ENCODE measurements at places on chromosomes 2 and 18.

DNA sequence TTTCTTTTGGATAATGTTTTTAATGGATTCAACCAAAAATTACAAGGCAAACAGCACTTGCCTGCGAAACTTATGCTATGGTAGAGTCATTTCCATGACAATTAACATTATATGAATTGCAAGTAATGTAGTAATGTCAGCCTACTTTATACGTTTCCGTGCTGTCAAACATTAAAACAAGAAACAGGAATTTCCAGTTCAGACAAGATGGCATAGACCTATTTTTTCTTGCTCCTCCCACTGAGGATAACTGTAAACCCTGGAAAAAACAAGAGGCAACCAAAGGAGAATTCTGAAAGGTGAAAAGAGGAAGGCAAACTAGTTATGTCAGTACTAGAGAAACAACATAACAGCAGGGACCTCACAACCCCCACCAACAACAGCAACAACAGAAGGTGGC is 170.7 kb downstream of the DIS3L2 start:
- no peak for DNase-seq

GRCh38 chr2:219358170-219359075 is 25.9 kb upstream of the RESP18 start:
- DNase-seq: no peak

DNA sequence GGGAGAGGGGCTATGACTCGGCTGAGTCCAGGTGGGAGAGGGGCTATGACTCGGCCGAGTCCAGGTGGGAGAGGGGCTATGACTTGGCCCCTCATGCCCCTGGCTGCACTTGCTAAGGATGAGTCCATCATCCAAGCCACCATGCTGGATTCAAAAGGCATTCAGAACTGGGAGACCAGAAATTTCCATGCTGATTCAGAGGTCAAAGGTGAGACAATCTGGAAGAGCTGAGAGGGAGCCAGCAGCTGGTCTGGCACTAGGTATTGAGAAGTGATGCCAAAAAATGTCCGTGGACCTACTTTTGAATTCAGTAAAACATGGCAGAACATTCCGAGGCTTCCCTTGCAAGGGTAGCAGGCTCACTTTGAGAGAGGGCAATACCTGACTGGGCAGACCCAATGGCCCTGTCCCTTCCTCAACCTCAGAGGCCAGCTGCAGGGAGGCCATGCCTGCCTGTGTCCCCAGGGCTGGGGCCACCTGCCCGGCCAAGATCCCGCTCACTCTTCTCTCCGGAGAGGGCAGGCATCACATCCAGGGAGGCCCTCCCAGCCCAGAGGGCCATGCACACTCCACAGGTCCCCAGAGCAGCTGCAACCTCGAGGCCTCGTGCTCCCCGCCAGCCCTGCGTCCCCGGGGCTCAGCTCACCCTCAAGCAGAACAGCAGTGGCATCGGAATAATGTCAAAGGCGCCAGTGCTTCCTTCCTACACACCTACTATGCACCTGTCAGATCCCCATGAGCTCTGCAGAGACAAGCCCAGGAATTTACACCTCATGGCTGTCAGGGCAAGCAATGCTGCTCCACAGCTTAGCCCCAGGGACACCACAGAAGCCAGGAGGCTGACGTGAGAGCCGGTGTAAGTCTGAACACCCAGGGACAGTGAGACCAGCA is 80.2 kb upstream of the GPC1 start:
- DNase-seq: peak; percentile 12

- no peak for DNase-seq
Measured at GRCh38 chr2:234735829-234736228, 216.0 kb upstream of the SH3BP4 start.

DNA sequence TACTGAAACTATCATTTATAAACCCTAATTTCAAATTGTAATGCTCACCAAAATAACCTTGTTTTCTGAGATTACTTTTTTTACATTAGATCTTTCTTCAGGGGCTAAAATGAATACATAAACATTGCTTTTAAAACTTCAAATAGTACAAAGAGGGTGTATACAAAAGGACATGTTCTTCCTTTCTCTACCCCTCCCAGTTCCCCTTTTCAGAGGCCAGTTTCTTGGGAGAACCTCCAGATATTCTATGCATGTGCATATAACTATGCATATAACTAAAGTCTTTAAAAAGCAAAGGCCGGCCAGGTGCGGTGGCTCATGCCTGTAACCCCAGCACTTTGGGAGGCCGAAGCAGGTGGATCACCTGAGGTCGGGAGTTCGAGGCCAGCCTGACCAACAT is 10.6 kb upstream of the FAM117B start:
- no peak for DNase-seq

DNA sequence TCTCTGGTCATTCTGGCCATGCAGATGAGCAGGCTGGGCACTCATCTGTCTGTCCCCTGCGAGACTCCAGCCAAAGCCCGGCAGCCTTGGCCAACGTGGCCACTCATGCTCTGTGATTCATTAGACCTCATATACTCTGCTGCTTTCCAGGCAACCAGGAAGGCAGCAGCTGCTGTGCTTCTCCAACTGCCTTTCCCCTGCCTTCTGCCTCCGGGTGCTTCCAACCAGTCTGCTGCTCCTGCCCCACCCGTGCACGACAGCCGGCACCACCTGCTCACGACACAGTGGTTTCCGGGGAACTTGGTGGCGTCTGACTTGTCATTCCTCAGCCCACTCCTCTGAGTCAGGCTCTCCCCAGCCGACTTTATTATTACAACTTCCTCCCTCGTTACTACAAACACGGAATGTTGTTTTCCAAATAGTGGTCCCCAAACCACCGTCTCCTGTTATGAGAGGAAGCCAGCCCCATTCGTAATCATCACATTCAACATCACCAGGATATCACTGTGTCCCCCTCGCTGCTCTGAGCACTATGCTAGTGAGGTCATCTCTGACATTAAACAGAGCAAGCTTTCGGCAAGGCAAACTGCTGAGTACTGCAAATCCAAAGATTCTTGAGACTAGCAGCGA is 392.4 kb downstream of the ALK start:
- DNase-seq: peak; percentile 52

DNA sequence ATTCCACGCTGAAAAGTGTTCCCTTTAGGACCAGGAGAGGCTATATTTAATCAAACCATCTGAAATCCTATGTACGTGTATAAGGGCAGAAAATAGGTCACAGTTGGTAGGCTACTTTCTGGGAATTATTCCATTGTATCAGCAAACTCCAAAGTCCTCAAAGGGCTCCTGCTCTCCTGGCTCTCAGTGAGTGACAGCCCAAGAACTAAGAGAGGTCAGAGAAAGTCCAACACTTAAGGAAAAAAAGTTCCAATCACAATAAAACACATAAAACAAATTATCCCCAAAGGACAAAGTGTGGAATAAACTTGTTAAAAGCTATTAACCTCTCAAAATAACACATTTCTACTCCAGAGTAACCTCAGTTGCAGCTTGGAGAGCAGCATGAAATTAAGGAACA is 183.3 kb downstream of the SLC8A1 start:
- DNase-seq: no peak

GRCh38 chr18:54828986-54829385 is 709 bp downstream of the RAB27B start:
- DNase-seq: no peak

- DNase-seq: no peak
Measured at GRCh38 chr2:1787755-1788477, 43.6 kb upstream of the PXDN start.

- no peak for DNase-seq
Measured at GRCh38 chr18:55213586-55213985, 254.3 kb upstream of the CCDC68 start.

DNA sequence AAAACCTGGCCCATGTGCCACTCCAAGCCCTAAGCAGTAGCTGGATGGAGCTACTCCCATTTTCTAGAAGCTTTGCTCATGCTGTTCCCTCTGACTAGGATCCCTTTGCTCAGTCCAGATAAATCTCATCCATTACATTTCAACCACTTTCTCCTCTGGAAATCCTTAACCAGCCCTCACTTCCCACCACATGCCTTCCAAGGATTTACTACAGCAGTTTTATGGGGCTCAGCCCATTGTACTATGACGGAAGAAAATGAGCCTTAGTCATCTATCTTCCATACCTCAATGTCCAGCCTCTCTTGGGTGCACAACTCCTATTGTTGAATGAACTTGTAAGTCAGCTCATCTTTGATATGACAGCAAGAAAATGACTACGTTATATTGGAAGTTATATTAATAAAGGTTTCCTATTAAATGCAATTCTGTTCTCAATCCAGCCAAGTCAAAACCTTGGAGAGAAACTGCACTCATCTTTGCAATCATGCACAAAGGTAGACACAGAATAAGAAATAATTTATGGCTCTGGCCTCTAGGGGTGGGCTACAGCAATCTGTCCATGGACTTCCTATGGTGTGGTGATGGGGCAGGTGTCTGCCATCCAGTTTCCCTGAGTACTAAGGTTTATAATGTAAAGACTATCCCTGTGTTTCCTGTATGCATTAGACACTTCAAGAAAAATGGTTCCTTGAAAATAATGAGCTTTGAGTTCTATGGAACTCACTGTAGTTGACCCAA is 3.4 kb downstream of the B4GALT6 start:
- no peak for DNase-seq

- no peak for DNase-seq
Measured at GRCh38 chr18:48944634-48945033, 6.1 kb downstream of the SMAD7 start.

GRCh38 chr2:99365661-99366060 is 28.5 kb downstream of the EIF5B start:
- no peak for DNase-seq

GRCh38 chr2:122491011-122491410 is 735.6 kb downstream of the TSN start:
- no peak for DNase-seq

DNA sequence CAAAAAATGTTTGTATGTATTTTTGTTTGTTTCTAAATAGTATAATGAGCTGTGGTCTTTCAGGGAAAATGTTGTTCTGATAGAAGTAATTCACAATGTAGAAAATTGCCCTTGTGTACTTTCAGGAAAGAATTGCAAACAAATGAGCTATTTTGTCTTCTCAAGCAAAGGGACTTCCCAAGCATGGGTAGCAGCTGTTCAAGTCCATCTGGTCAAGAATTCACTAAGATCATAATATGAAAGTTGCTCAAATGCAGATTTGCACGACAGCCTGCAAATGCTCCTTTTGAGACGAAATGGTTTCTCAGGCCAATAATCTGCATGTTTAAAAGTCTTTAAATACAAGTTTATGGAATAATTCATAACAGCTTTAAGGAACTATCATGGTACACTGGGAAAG is 51.9 kb upstream of the HNMT start:
- no peak for DNase-seq

GRCh38 chr2:9465170-9465569 is 9.2 kb upstream of the IAH1 start:
- no peak for DNase-seq

GRCh38 chr2:62178741-62179271 is 17.1 kb upstream of the B3GNT2 start:
- DNase-seq: peak; percentile 28

- no peak for DNase-seq
Measured at GRCh38 chr18:79975985-79976680, 11.7 kb downstream of the HSBP1L1 start.

- no peak for DNase-seq
Measured at GRCh38 chr2:106555053-106555452, 67.9 kb downstream of the CD8B2 start.

DNA sequence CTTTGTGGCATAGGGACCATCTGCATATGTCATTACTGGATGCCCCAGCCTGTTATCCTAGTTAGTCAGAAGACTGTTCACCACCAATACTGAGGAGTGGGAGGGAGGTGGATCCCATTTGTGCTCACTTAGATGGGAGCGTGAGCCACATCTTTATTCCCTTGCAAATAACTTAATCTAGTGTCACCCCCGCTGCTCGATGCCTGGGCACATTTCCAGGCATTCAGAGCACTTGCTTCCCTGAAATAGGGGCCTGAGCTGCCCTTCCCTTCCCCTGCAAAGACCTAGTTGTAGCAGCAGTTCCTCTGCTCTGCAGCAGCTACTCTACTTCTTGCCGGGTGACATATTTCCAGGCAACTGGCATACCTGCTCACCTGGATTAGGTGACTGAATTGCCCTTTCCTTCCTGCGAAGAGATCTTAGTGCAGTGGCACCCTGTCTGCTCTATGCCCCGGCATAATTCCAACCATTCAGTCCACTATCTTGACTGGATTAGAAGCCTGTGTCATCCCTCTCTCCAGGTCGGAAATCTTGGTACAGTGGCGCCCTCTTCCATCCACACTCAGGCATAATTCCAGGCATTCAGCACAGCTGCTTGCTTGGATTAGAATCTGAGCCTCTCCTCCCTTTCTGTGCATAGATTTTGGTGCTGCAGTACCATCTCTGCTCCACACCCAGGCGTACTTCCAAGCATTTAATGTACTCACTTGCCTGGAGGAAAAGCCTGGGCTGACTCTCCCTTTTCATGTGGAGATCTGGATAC is 1389.1 kb upstream of the TMEFF2 start:
- peak; percentile 35 for DNase-seq

DNA sequence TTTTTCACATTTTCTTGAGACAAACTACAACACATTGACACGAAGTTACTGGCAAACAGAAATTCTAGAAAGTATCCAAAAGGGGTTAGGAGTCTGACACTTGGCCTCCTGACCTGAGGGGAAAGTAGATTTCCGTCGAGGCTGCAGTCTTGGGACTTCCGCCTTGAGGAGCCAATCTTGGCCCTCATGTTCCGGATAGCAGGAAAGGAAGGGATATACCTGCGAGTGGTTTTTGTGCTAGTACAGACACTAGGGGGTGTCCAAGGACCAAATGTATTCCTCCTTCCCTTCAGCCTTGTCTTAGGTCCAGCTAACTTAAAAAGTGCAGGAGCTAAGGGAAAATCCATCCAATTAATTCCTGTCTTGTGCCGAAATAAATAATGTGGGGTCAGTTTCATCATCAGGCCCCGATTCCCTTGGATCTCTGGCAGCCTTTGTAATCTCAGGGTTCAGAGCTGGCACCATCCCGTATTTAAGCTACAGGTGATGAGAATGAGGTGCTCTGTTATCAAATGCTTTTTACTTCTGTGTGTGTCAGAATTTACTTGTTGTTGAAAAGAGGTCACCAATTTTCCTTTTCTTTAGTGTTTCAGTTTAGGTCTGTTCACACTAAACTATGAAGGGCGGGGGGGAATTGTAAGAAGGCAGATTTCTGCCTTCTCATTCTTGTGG is 330.2 kb upstream of the FANCL start:
- DNase-seq: peak; percentile 74

DNA sequence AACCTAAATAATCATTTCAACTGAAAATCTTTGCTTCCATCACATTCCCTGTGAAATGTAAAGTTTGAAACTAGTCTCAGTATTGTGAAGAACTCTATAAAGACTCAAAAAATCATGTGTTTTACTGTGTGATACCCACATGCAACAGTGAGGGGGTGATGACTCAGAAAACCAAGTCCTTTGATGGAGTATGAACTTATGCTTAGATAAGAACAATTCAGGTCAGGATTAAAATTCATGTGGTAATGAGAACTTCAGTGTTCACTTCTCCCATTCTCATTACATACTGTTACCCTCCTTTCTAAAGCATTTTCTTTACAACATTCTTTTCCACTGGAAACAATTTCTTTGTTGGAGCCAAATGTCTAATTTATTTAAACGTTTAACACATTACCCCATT is 360.2 kb downstream of the FSIP2 start:
- no peak for DNase-seq

Data from fibroblast of upper back skin (primary cell).